ENCODE measurements at places on chromosomes 16 and 17.

DNA sequence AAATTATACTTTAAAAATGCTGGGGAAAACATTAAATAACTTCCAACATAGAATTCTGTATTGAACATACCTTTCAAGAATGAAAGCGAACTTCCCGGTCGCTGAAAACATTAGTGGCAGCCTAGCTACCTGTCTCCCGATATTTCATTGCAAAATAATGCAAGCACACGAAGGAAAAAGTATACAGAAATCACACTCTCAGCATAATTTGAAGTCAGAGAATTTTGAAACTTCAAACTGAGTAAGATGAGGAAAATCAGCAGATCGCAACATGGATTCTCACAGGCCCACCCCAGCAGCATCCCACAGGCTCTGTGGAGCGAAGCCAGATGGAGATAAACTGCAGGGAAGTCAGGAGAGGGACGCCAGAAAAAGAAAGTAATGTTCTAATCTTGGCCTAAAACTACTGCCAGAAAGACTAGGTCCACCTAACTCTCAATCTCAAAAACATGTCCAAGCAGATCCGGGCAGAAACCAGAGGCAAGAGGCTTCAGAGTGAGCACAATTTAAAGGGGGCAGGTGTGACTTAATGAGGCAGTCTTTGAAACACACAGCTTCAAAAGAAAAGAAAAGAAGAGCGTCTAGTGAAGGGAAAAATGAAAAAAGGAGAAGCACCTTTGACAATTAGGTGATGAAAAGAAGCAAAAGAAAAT lies 4.8 kb upstream of the GOSR1 start:
- DNase-seq = no peak

- no peak for DNase-seq
These were observed 56.9 kb downstream of the VMP1 start for GRCh38 chr17:59764292-59764741.

- DNase-seq = peak; percentile 70
These were observed 9.1 kb upstream of the ARL5C start for GRCh38 chr17:39174920-39175694.

DNA sequence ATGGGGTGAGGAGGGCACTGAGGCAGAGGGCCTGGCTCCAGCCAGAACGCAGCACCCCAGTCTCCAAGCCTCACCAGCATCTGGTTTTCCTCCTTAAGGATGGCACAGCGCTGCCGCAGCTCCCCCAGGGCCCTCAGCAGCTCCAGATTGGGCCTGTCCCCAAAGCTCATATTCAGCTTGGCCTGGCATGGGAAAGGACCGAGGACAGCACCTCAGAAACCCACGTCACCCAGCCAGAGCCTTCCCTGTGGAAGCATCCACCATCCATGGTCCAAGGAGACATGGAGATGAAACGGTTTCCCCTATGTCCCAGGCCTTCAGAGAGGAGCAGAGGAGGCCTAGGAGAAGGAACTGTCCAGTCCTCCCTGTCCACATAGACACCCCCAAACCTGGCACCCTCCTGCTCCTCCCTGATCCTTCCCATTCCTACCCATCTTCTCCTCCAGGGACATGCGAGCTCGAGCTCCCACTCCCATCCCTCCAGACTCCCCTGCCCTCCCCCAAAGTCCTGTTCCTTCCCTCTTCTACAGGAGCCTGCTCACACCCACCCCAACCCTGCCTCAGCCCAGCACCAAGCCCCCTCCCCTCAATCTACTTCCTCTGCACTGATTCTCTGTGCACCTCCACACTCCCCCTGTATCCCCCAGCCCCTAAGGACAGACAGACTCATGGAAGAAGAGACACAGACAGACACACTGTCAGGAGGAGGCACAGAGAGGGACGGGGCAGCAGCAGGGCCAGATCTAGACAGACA lies 1.8 kb downstream of the TSPOAP1 start:
- no peak for DNase-seq

GRCh38 chr17:59439262-59439661 lies 107.8 kb downstream of the YPEL2 start:
- no peak for DNase-seq

- DNase-seq = no peak
These were observed 15.0 kb upstream of the ADORA2B start for GRCh38 chr17:15929941-15930340.

DNA sequence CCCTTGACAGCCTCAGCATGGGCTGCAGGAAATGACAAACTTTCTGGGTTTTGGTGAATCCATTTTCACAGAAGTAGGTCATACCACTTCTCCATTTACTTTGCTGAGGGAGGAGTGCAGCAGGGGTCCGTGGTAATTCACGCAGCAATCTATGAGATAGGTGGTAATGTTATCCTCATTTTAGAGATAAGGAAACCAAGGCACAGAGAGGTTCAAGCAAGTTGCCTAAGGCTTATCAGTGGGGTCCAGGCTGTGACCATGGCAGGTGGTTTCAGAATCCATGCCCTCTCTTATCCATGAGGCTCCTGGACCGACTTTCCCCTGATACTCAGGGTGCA lies 12.6 kb downstream of the TBX4 start:
- DNase-seq = no peak

DNA sequence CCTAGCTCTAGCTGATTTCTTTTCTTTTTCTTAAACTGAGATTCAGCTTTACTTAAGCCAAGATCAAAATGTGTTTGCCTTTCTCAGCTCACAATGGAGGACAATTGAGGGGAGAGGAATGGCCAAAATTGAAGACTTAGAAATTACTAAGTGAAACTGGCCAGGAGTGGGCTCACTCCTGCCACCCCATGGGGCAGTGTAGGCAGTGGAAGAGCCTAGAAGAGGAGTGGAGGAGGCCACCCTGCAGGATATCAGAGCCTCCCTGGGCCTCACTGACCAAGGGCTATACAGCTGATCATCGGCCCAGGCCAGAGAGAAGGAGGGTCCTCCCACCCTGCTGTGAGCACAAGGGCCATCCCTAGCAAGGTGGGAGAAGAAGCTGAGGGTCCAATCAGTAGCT lies 119.8 kb downstream of the CCT6B start:
- DNase-seq = no peak

DNA sequence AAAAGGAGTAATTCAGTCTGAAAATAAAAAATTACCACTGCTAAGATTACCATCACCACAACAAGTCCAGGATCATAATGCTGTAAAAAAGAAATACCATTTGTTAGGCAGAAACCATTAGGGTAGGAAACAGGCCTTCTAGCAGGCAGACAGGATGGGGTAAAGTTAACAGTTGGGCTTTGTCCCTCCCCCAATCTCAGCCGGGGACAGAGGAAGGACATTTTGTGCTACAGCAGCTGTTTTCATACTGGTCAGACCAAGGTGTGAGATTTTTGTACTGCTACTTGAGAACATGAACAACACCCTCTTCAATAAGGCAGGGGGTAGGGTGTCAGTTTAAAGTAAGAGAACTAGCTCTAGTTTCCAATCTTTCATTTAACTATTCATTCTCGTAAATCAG lies 49.2 kb upstream of the ITGA2B start:
- no peak for DNase-seq

DNA sequence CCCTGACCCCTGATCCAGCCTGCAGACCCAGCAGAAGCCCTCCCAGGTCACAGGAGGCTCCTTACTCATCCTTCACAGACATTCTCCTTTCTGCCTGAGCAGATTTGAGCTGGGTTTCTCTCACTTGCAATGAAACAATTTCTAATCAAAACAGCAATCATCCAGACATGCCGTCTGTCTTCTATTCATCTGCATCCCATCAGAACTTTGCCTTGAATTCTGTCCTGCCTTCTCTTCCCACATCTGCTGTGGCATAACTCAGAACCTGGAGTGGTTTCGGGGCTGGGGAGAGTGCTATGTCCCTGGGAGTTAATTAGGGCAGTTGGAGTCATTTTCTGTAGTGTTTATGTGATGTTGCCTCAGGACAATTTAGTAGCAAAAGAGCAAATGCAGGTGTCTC lies 278.6 kb downstream of the CBLN1 start:
- no peak for DNase-seq

GRCh38 chr16:50992350-50993032 lies 158.6 kb downstream of the SALL1 start:
- no peak for DNase-seq

- DNase-seq = no peak
These were observed 6.2 kb downstream of the MT2A start for GRCh38 chr16:56614549-56614991.

DNA sequence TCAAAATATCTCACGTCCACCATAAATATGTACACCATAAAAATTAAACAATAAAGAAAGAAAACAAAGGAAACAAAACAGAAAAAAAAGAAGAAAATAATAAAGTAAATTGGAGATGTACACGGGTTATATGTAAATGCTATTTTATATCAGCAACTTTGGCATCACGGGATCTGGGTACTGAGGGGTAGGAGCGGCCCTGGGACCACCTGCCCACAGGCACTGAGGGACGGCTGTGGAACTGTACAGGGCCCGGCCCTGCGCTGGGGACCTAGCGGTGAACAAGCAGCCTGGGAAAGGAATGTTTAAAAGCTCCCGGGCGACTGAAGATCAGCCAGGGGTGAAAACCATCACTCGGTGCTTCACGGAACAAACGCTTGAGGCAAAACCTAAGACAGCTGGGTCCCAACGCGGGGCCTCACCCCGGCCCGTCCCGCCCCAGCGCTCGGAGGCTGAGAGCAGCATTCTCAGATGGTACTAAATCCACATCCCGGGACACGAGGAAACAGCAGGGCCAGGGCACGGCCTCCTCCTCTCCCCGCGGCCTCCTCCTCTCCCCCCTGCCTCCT lies 31.2 kb downstream of the NXN start:
- DNase-seq = no peak

DNA sequence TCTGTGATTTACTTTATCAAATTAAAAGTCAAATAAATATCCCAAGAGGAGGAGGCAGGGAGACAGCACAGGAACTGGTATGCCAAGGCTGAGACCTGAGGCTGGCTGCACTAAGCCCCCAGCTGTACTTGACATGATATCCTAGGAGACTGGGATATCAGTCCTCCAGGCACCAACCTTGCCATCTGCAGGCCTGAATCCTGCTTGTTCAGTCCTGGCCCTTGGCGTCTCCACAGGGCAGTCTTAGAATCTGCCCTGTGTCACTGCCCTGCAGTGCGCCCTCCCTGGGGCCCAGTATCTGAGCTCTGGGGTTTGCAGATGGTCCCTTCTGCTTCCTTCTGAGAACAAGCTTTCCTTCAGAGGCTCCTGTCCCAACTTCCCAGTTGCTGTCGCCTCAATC lies 75.9 kb downstream of the HS3ST3A1 start:
- no peak for DNase-seq

DNA sequence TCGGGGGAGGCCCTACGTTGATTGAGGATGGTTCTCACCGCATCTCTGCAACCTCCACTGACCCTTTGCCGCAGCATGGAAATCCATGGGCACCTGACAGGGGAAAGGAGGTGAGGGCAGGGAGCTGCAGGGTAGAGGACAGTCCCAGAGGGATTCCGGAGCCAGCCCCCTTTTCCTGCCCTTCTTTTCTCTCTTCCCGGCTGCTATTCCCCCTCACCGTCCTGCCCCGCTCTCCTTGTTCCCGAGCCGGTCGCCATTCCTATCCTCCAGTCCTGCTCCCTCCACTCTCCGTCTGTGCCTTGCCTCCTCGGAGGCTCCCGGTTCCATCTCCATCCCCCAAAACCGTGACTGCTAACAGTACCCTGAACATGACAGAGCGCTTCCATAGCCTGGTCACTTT lies 4.8 kb downstream of the SPATA32 start:
- no peak for DNase-seq

DNA sequence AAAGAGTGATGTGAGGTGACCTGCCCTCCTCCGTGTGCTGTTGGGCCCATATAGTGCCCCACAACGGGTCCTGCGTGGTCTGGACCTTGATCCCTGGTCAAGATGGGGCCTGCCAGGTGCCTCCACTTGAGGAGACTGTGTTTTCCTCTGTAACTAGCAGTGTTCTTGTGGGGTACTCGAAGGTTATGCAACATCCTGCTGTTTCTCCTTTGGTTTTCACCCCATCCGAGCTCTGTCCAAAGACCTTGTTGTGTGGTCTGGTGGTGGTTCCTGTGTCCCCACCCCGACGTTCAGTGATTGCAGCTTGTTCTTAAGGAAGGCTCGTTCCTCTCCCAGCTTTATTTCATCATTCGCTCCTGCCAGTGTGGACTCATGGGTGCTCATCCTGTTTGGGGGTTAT lies 38.7 kb upstream of the ZNF750 start:
- DNase-seq = no peak

- no peak for DNase-seq
These were observed 92.5 kb upstream of the HAS3 start for GRCh38 chr16:69012906-69013305.

- no peak for DNase-seq
These were observed 29.6 kb upstream of the PVALEF start for GRCh38 chr17:81135505-81136278.

GRCh38 chr17:82157046-82158035 lies 55.3 kb downstream of the CCDC57 start:
- no peak for DNase-seq
